Esophagus squamous epithelium (tissue), 5 donors: ENCODE measurements at places on chromosomes 13 and 19.

GRCh38 chr13:71118779-71119364 lies 748.1 kb downstream of the DACH1 start:
- DNase-seq: no peak

- no peak for DNase-seq
Measured at GRCh38 chr13:53124623-53125022, 96.0 kb downstream of the OLFM4 start.

GRCh38 chr13:20160306-20161274 lies at the start of gene GJA3:
Gene GJA3 (minus strand): TSS chr13:20161052. CDS start chr13:20143288, 17,764 bp downstream.
- DNase-seq: no peak

DNA sequence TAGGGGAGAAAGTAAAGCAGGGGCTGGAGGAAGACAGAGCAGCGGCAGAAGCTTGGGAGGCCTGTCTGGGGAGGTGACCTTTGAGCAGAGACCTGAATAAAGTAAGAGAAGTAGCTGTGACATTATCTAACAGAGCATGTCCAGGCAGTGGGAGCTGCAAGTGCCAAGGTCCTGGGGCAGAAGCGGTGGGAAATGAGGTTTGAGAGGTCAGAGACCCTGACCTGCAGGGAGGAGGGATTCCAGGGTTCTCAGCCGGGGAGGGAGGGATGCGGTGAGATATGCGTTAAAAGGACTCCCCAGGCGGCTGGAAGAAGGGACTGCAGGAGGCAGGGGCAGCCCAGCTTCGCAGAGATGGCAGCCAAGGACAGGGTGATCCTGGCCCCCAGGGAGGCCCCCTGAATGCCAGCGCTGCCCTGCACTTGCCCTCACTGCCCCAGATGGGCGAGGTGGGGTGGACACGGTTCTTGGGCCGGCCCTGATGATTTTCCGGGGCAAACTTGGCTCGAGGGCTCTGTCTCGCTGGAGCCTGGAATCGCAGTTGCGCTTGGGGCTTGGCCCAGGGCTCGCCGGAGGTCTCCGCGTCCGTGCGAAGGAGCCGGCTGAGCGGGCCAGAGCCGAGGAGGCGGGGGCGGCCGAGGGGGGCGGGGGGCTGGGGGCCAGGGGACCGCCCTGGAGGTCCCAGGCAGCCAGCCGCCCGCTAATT lies 3.2 kb downstream of the CRLF1 start:
- DNase-seq: no peak

GRCh38 chr19:10339380-10339960 lies at the start of gene ICAM3:
Gene ICAM3 (minus strand): TSS chr19:10339624. CDS start chr19:10339614, 10 bp downstream.
- DNase-seq: no peak

- no peak for DNase-seq
Measured at GRCh38 chr13:99558570-99559180, 57.4 kb downstream of the TM9SF2 start.

DNA sequence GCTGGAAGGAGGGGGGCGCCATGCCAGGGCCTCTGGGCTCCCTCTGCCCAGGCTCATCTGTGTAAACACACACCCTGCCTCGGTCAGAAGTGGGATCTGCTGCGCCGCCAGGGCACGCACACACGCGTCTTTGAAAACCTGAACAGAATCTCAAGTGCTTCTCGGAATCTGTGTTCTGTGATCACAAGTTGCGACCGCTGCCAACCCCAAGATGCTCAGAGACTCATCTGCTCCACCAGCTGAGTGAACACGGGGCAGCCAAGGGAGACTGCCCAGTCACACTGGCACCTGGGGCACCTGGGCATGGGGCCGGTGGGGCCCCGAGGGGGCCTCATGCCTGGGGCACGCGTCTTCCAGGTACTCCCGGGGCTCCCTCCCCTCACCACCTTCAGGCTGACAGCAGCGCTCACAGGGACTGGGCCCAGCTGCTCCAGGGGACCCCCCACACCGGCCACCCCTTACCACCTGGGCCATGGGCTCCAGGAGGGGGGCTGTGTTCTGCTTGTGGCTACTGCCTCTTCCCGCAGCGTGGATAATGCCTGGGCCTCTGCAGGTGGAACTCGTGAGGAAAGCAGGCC lies 59.0 kb downstream of the KLF2 start:
- DNase-seq: no peak

- DNase-seq: no peak
Measured at GRCh38 chr13:45674908-45675307, 27.2 kb upstream of the CBY2 start.

GRCh38 chr13:60329221-60329923 lies 67.6 kb upstream of the TDRD3 start:
- no peak for DNase-seq
